ENCODE measurements at places on chromosomes 7 and 10. TPM values are rescaled to one million over a fixed set of nuclear protein-coding genes. Genes with fewer than 3 reads are reported as not detected.
A peak's percentile ranks its signal among the peaks of the same experiment; 100 is the strongest.

DNA sequence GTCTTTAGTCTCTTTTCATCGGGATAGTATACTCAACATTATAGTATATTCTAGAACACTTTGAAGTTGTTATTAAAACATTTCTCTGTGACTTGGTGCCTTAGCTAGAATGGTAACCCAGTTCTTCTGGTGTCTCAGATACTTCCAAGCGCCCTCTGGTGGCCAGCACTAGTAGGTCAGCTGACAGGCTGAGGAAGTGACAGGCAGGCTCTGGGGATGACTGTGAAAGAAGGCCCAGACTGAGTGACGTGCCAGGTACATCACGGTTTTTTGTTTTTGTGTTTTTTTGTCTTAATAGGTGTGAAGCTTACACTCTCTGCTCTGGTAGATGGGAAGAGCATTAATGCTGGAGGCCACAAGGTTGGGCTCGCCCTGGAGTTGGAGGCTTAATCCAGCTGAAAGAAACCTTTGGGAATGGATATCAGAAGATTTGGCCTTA lies 5.1 kb downstream of the COMTD1 start:
- peak; percentile 92 for DNase-seq
- H3K36me3 ChIP-seq = no peaks in the 10 kb centered on the region
- no peaks in the 10 kb centered on the region for H3K27me3 ChIP-seq
- H3K4me1 ChIP-seq = peaks cover 23% of the 10 kb centered on the region
- peak overlapping the region; percentile 25 for H3K27ac ChIP-seq
- H3K4me3 ChIP-seq = no peak overlapping the region

- no peak overlapping the region for H3K4me3 ChIP-seq
- H3K27me3 ChIP-seq = no peaks in the 10 kb centered on the region
- peaks cover 38% of the 10 kb centered on the region for H3K36me3 ChIP-seq
- DNase-seq = no peak
Observed at GRCh38 chr7:76333511-76334101, 25.2 kb downstream of the YWHAG start.

DNA sequence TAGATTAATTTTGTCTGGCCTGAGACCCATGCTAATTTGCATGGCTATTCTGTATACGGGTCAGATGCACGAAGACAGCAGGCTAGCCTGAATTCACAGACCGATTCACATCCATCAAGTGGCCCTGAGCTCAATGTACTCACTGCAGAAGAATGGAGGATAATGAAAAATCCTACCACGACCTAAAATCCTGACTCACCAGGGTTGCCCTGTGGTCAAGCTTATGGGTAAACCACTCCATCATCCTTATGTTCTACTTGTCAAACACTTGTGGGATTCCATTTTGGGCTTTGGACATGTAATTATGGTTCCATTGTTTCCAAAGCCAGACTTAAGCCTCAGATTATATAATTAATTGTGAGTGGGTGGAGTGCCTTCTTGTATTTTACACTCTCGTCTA lies 110.4 kb upstream of the ZNF438 start:
- no peaks in the 10 kb centered on the region for H3K27me3 ChIP-seq
- peaks cover 3% of the 10 kb centered on the region for H3K4me1 ChIP-seq
- H3K27ac ChIP-seq = no peak overlapping the region
- no peak overlapping the region for H3K4me3 ChIP-seq
- DNase-seq = no peak
- no peaks in the 10 kb centered on the region for H3K36me3 ChIP-seq

- H3K27me3 ChIP-seq = peaks cover 15% of the 10 kb centered on the region
- no peak overlapping the region for H3K4me3 ChIP-seq
- no peaks in the 10 kb centered on the region for H3K36me3 ChIP-seq
- no peak overlapping the region for H3K27ac ChIP-seq
- no peak for DNase-seq
Observed at GRCh38 chr7:151309311-151309710, 32.3 kb upstream of the NUB1 start.

- peaks cover 3% of the 10 kb centered on the region for H3K27me3 ChIP-seq
- no peaks in the 10 kb centered on the region for H3K36me3 ChIP-seq
- no peak overlapping the region for H3K27ac ChIP-seq
- no peaks in the 10 kb centered on the region for H3K4me1 ChIP-seq
Observed at GRCh38 chr10:125707541-125708468, 11.7 kb upstream of the EDRF1 start.

- no peaks in the 10 kb centered on the region for H3K4me1 ChIP-seq
- H3K4me3 ChIP-seq = no peak overlapping the region
- H3K27me3 ChIP-seq = no peaks in the 10 kb centered on the region
- no peak for DNase-seq
Observed at GRCh38 chr10:109892931-109893330, 30.4 kb downstream of the XPNPEP1 start.

DNA sequence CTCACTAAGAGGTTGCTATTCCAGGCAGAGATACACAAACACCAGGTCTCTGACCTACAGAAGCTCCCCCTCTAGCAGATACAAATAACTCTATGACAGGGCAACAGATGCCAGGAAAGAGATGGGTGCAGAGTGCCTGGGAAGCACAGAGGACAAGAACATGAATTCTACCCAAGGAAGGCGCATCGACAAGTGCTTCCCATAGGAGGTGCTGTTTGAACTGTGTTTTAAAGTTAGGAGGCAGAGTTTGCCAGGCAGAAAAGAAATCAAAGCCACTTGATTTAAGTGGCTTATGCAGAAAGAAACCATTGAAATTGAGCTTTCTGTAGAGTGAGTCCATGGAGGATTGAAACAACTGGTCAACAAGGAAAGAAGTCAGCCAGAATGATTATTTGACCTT lies 35.3 kb upstream of the EGR2 start:
- DNase-seq = no peak
- no peaks in the 10 kb centered on the region for H3K36me3 ChIP-seq
- no peak overlapping the region for H3K4me3 ChIP-seq
- no peak overlapping the region for H3K27ac ChIP-seq

DNA sequence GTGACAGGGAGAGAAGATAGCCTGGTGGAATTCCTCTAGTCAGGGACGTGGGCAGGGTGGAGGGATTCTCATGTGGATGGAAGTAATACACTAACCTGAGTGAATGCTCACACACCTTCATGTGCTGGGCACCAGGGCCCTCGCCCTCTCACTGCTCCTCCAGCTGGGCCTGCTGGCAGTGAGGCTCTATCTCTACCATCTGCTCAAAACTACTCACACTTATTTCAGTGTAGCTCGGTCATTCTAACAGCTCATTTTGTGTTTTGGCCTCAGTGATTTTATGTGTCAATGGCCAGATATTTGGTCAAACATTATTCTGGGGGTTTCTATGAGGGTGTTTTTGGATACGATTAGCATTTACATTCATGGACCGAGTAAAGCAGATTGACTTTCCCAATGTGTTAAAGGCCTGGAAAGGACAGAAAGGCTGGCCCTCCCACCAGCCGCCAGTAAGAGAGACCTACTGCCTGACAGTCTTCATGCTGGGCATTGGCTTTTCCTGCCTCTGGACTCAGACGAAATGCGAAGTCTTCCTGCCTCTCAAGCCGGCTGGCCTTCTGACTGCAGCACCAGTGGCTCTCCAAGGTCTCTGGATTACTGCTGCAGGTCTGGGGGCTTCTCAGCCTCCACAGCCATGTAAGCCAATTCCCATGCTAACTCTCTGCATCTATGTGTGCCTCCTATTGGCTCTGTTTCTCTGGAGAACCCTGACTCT lies 335.4 kb downstream of the CXCL12 start:
- H3K27ac ChIP-seq = no peak overlapping the region
- H3K4me3 ChIP-seq = no peak overlapping the region
- no peaks in the 10 kb centered on the region for H3K4me1 ChIP-seq
- no peak for DNase-seq

DNA sequence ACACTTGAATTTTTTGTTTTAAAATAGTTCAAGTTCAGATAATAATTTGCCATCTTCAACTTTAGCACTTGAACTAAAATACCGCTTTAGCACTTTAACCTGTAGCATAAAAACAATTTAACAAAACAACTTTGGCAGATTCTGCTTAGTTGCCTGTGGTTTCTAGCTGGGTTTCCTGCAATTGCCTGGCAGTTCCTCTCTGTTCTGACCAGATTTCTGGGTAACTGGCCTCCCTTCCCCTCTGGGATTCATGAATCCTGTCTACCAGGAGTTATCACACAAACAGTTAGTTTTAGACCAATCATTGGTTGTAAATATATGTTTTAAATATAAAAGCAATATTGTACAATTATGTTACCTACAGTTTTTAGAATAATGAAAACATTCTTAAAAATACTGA lies 89.8 kb upstream of the HDAC9 start:
- H3K4me3 ChIP-seq = no peak overlapping the region
- H3K27ac ChIP-seq = no peak overlapping the region

DNA sequence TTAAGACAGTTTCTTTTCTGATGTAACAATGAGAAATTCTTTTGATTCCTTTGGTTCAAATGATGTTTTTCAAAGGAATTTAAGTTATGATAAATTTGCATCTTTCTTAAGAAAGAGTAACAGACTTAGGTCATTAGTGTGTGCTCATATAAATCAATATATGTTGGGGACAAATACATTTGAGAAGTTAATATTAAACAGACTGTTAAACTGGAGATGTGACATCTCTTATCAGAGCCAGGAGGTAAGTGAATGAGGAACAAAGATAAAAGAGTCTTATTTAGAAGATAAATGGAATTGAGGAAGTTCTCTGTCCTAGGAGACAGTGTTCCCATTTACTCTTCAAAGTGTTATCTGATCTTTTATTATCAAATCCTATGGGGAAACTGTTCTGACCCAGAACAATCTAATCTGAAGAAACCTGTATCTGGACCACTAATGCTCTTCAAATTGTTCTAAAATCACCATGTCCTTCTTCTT lies 104.8 kb upstream of the LAMB4 start:
- no peaks in the 10 kb centered on the region for H3K4me1 ChIP-seq
- DNase-seq = no peak
- H3K36me3 ChIP-seq = no peaks in the 10 kb centered on the region
- no peak overlapping the region for H3K27ac ChIP-seq
- no peaks in the 10 kb centered on the region for H3K27me3 ChIP-seq

- no peak overlapping the region for H3K27ac ChIP-seq
- no peaks in the 10 kb centered on the region for H3K36me3 ChIP-seq
- DNase-seq = no peak
- no peaks in the 10 kb centered on the region for H3K27me3 ChIP-seq
- no peak overlapping the region for H3K4me3 ChIP-seq
- no peaks in the 10 kb centered on the region for H3K4me1 ChIP-seq
Observed at GRCh38 chr10:126397640-126398382, 9.5 kb upstream of the ADAM12 start.

GRCh38 chr7:115038158-115038557 lies 116.3 kb downstream of the MDFIC start:
- H3K27ac ChIP-seq = no peak overlapping the region
- DNase-seq = no peak
- H3K4me3 ChIP-seq = no peak overlapping the region
- no peaks in the 10 kb centered on the region for H3K36me3 ChIP-seq

ANXA8 gene
- total RNA-seq = not detected

STEAP2 gene
- not detected for total RNA-seq

PNLIPRP1 gene
- total RNA-seq = not detected

CBLL1 gene
- total RNA-seq = 49.9 TPM

ARHGEF35 gene
- total RNA-seq = 4.2 TPM

TMEM26 gene
- total RNA-seq = not detected
